Fibroblast of skin of left biceps (primary cell): ENCODE measurements at places on chromosomes 4 and X.

GRCh38 chr4:5943561-5943960 lies 50.7 kb upstream of the CRMP1 start:
- DNase-seq, result no peak

GRCh38 chr4:54505362-54505761 lies 152.4 kb upstream of the KIT start:
- no peak for DNase-seq

DNA sequence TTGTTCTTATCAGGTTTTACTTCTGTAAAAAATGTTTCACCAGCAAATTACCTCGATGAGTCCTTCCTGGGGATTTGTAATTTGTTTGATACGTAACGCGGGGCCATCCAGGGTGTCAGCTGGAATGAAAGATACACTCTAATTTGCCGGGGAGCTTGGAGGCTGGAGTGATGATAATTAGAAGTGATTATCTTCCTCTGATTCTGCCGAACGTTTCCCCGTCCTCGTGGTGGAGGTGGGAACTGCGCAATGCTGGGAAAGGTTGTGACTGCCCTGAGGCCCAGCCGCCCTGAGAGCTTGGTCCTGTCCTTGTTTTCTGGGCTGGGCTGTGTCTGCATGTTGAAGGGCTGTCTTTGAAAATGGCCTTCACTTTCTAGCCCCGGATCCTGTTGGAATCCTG lies 48.0 kb downstream of the SORCS2 start:
- no peak for DNase-seq

DNA sequence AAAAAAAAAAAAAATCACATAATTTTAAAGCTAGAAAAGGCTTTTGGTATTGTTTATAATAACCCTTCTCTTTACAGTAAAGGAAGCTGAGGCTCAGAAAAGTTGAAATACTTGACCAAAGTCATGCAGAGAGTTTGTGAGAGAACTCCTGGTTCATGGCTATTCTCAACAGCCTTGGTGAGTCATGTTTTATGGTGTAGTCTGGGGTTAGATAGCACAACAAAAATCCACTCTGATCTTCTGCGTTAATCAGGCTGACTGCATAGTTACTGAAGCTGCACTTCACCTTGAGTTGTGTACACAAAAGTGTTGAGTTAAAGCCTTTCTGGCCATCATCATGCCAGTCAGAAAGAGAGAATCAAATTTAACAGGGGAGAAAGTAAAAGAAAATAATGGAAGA lies 19.3 kb upstream of the SFRP2 start:
- no peak for DNase-seq

DNA sequence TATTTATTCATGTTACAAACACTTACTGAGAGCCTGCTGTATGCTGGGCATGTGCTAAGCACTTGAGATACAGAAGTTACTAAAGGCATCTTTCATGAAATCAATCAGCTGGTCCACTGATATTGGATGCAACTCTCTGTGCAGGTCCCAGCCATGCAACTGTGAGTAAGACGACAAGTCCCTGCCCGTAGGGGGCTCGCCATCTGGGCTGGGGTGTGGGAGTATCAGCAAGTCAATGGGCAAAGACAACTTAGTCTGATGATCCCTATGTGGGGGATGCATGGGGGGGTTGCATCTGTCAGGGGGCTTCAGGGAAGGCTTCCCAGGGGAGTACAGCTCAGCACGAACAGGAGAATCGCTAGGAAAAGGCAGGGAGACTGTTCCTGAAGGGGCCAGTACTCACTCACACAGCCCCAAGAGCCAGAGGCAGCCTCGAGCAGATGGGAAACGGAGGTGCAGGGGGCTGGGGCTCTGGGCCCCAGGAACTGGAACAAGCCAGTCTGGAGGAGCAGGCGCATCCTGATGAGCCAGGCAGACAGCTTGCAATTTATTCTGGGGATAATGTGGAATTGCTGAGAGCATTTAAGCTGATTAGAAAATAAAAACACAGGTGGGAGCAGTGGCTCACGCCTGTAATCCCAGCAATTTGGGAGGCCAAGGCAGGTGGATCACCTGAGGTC lies 40.2 kb downstream of the CRMP1 start:
- no peak for DNase-seq

DNA sequence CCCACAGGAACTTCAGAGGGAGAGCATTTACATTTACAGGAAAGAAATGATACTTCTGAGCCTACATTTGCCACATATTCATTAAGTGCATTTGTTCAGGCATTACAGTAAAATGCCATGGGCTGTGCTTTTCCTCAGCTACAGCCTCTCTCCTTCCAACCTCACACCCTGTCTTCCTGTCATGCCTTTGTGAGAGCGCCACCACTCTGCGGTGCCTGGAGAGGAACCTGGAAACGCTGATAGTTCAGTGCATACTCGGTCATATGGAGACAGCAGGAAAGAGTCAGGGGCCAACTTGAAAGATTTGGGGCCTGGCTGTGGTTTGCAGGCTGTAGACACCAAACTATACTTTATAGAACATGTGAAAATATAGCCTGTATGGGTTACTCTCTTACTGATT lies 40.5 kb downstream of the NFKB1 start:
- DNase-seq, result no peak

- DNase-seq, result no peak
Observed at GRCh38 chr4:42396752-42397634, at the start of gene SHISA3. SHISA3 (plus strand) TSS chr4:42397488; CDS start chr4:42398057, 569 bp downstream.

DNA sequence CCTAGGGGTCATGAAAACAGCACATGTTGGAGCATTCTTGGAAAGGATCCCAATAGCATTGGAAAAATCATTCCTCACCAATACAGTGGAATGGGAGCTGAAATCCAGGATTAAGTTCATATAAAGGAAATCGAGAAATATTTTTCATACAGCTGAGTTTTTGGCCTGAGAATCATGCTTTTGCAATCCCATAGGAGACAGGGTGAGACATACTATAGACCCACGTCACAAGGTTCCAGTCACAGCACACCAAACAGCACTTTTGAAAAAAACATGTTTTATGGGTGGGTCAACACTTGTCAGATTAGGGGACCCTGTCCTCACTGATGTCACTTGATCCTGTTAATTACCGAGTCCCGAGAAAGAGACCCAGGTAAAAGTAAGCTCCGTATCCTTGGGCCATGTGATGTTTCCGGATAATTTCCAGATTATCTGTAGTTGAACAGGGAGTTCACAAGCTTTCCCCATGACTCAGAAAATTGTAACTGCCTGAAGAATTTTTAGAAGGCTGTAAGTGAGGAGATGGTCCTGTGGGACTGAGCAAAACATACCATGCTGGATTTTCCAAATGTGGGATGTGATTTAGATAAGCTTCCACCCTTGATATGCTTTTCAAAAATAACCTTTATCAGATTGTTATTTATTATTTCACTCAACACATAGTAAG lies 80.9 kb upstream of the TLR3 start:
- DNase-seq, result peak; percentile 12

- DNase-seq, result no peak
Observed at GRCh38 chr4:2132438-2132837, 73.3 kb downstream of the NAT8L start.
